Thyroid gland (tissue), 4 donors: ENCODE measurements at places on chromosomes 2 and 18. TPM values are rescaled to one million over a fixed set of nuclear protein-coding genes. Genes with fewer than 3 reads are reported as not detected.

The HOXD10 gene
- 0.54 TPM for total RNA-seq

The ATP6V1C2 gene
- not detected for total RNA-seq

The SATB2 gene
- total RNA-seq: 2.9 TPM

The MAP3K20 gene
- total RNA-seq: 34.5 TPM

The POMC gene
- 8.5 TPM for total RNA-seq

The ZNF804A gene
- total RNA-seq: not detected

GRCh38 chr2:233098618-233099017, 38.5 kb downstream of the INPP5D start:
- no peaks in the 10 kb centered on the region for H3K27me3 ChIP-seq
- H3K4me1 ChIP-seq: no peaks in the 10 kb centered on the region
- H3K36me3 ChIP-seq: no peaks in the 10 kb centered on the region

GRCh38 chr2:43131051-43131889, 95.1 kb downstream of the ZFP36L2 start:
- peak overlapping the region; percentile 30 for H3K27ac ChIP-seq
- no peaks in the 10 kb centered on the region for H3K36me3 ChIP-seq
- no peaks in the 10 kb centered on the region for H3K4me1 ChIP-seq
- peak; percentile 67 for DNase-seq

DNA sequence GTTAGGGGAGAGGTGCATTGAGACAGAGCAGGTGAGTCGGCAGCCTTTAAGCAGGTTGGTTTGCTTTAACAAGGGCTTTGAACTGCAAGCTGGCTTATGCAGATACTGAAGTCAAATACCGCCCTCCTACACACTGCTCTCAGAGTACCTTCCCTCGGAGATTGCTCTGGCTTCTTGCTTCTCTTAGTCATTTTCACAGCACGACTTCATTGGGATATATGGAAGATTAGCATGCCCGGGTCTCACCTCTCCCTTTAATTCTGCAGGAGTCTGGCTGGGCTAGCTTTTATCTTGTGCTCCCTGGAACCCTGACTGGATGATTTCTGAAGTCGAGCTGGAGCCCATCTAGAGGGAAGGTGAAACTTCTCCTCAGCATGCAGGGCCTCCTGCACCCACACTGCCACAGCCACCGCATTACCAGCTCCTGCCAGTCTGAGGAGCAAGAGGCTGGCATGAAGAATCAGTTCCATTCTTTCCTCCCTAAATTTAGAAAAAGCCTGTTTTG, 395.5 kb upstream of the HNRNPA3 start:
- H3K4me1 ChIP-seq: peaks cover 8% of the 10 kb centered on the region
- no peak overlapping the region for H3K27ac ChIP-seq
- H3K4me3 ChIP-seq: no peak overlapping the region
- DNase-seq: no peak

- no peak overlapping the region for H3K27ac ChIP-seq
- DNase-seq: no peak
- H3K4me1 ChIP-seq: no peaks in the 10 kb centered on the region
- H3K36me3 ChIP-seq: no peaks in the 10 kb centered on the region
- no peaks in the 10 kb centered on the region for H3K27me3 ChIP-seq
- H3K4me3 ChIP-seq: no peak overlapping the region
These were observed 50.4 kb upstream of the EPAS1 start for GRCh38 chr2:46246790-46247189.

GRCh38 chr18:37225279-37225678, 340.3 kb downstream of the CELF4 start:
- no peaks in the 10 kb centered on the region for H3K4me1 ChIP-seq
- no peak overlapping the region for H3K4me3 ChIP-seq
- no peak for DNase-seq
- H3K36me3 ChIP-seq: no peaks in the 10 kb centered on the region
- no peaks in the 10 kb centered on the region for H3K27me3 ChIP-seq
- H3K27ac ChIP-seq: no peak overlapping the region

- H3K27ac ChIP-seq: peak overlapping the region; percentile 89
- peaks cover 13% of the 10 kb centered on the region for H3K36me3 ChIP-seq
- no peaks in the 10 kb centered on the region for H3K27me3 ChIP-seq
These were observed 376 bp downstream of the NDUFA10 start for GRCh38 chr2:240024766-240025165.

DNA sequence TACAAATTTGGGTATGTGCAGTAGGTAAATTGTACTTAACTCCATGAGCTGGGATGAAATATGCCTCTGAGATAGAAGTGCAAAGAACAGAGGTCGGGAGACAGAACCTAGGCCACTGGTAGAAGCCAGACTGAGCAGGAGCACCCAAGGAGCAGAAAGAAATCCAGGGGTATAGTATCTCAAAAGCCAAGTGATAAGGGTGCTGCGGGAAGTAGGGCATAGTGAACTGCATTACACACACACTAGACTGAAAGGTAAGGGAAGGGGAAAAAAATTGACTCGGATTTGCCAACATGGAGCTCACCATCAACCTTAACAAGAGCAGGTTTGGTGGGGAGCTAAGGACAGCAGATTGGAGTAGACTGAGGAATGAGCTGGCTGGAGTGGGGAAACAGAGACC, 89.3 kb upstream of the TMEM247 start:
- DNase-seq: no peak
- peaks cover 13% of the 10 kb centered on the region for H3K36me3 ChIP-seq
- no peaks in the 10 kb centered on the region for H3K4me1 ChIP-seq
- no peaks in the 10 kb centered on the region for H3K27me3 ChIP-seq
- H3K4me3 ChIP-seq: no peak overlapping the region
- H3K27ac ChIP-seq: no peak overlapping the region

DNA sequence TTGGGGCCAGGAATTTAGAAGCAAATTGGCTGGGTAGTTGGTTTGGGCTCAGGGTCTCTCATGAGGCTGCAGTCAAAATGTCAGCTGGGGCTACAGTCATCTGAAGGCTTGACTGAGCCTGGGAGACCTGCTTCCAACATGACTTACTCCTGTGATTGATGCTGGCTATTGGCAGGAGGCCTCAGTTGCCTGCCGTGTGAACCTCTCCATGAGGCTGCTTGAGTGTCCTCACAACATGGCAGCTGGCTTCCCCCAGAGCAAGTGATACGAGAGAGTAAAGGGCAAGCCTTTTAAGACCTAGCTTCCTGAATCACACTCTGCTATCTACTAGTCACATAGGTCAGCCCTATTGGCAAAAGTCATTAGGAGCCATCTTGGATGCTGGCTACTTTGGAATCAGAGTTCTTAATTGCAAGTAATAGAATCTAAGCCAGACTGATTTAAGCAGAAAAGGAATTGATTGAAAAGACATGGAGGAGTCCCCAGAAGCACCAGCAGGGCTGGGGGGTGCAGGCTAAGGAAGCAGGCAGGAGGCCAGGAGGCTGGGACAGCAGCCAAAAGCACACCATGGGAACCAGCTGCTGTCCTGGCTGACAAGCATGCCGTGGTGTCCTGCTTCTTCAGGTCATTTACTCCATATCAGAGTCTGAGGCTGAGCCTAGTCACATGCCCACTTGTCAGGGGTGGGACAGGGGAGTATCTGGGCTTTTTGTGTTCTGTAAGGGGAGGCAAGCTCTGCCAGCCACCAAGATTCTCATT, 7.8 kb upstream of the GIGYF2 start:
- H3K4me3 ChIP-seq: no peak overlapping the region
- no peaks in the 10 kb centered on the region for H3K27me3 ChIP-seq
- peaks cover 7% of the 10 kb centered on the region for H3K4me1 ChIP-seq
- peak; percentile 79 for DNase-seq

- H3K4me3 ChIP-seq: no peak overlapping the region
- no peak for DNase-seq
- H3K4me1 ChIP-seq: peaks cover 56% of the 10 kb centered on the region
- no peaks in the 10 kb centered on the region for H3K36me3 ChIP-seq
These were observed 40.7 kb downstream of the PCBP1 start for GRCh38 chr2:70128005-70128404.

DNA sequence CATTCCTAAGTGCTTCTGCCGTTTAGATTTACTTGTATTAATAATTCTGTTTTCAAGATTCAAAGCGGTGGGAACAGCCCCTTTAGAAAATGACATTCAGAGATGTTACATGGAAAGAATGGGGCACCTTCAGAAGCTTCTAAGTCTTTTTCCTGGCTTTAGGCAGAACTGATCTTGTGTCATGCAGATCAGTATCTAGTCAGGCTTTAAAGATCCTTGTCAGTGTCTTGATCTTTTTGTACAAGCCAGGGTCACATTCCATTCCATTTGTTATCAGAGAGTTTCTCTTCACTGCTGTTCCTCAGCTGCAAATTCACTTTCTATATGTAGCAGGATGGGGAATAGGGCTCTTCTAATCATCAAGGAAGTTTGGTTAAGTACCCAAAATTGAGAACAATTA, 275.3 kb downstream of the DCC start:
- DNase-seq: no peak
- H3K4me3 ChIP-seq: no peak overlapping the region
- H3K27me3 ChIP-seq: no peaks in the 10 kb centered on the region
